ENCODE measurements at places on chromosomes 2 and 18.
A peak's percentile ranks its signal among the peaks of the same experiment; 100 is the strongest.

DNA sequence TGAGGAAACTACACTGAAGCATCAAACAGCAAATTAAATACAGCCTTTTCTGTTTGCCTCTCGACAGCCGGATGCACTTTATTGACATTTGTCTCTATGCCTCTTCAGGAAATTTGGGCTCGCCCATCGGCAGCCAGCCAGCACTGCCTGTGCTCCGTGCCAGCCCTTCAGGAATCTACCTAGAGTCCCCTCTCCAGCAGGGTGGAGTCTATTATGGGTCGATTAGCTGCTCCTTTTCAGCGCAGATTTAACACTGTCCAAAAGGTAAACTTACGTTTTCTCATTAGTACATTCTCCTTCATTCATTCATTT lies 91.5 kb downstream of the MYCN start:
- no peak for DNase-seq

DNA sequence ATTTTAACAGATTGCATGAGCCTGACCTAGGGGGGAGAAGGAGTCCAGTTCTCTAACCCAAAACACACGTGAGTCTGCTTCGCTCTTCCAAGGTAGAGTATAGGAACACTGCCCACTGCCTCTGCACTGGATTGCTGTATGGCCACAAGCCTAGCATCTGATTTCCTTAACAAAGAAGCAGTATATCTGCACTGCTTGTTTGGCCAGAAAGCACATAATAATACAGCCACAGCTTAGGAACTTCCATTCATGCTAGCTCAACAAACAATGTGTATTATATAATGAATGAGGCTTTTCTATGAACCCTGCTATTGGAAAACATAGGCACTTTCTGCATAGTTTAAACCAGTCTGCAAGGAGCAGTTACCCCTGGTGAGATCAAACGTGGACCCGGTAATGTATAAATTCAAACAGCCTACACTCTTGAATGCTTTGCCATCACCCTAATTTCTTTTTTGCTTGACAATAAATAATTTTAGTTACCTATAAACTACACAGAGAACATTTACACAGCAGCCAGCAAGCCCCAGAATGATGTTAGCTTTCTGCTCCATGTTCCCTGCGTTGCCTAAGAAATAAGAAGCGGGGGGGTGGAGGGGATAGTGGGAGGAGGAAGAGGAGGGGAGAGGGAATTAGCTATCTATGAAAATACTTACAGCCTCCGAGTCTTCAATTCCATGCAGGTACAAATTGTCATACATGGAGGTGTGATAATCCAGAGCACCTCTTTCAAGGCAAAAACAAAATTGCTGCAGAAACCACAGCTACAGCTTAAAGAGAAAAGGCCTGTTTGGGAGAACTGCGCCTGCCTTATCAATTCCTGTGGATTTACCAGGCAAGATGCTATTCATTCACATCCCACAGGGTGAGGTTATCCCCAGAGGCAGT lies 125.6 kb downstream of the CACNB4 start:
- DNase-seq: no peak

DNA sequence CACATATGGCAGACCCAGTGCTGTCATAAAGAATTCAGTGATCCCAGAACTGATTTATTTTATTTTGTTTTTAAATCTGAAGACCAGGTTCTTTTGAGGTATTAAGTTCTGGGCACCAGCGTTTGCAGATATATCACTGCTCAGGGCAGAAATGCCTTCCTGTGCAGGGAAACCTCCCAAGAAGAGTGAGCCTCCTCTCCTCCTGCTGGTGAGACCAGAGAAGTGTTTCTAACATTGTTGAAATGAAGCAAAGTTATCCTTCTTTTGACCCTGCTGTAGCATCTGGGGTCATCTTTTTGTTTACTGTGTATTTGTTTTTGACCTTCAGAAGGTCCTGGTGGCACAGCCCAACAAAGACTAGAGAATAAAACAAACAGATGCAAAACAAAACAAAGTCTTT lies 94.0 kb downstream of the AQP4 start:
- no peak for DNase-seq

DNA sequence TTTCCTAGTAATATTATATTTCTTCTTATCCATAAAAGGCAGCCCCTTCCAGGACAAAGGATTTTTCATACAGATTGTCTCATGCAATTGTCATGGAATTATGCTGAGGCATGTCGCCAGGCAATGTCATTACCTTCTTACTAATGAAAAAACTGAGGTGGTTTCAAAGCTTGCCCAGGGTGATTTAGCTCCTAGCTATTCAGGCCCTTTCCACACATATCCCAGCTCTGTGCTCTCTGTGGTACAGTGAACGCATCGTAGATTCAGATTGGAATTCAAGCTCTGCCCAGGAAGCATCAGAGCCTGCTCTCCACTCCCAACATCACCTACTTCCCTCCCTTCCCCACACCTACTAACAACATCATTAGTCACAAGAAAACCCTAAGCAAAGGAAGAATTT lies 60.1 kb downstream of the ATP8B1 start:
- peak; percentile 65 for DNase-seq

GRCh38 chr2:156663757-156664409 lies 227.7 kb downstream of the GPD2 start:
- DNase-seq: no peak

DNA sequence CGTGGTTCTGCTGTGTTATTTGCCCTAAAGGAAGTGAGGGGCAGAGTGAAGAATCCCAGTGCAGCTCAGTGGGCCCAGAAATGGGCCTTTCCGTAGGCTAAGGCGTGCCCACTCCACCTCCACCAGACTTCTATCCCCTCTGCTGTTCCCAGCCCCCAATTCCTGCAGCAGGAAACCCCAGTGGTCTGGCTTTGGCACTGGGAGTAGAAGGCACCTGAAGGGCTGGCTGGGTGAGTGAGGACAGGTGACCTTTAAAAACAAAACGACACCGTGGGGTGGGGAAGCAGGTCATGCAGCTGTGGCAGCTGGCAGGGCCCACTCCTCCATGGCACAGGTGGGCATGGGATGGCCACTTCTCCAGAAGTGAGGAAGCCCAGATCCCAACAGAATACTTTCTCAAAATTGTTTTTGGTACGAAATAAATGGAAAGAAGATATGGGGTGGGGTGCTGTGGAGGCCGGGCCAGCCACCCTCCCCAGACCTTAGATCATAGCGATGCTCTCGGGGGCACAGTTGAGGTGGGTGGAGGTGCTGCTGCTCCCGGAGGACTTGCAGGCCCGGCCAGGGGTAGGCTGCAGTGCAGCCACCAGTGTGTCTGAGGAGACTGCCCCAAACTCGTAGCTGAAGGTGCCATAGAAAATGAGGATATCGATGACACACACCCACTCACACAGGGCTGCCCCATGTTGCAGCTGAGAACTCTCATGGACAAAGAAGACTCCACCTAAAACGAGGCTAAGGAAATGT lies 3.2 kb downstream of the RNF181 start:
- no peak for DNase-seq

- peak; percentile 66 for DNase-seq
Observed at GRCh38 chr18:50947899-50948298, 19.9 kb upstream of the ELAC1 start.

GRCh38 chr18:76943542-76944339 lies 121.4 kb downstream of the ZNF236 start:
- peak; percentile 83 for DNase-seq

GRCh38 chr18:80154293-80154692 lies 45.2 kb downstream of the ADNP2 start:
- DNase-seq: peak; percentile 38

- DNase-seq: no peak
Observed at GRCh38 chr2:239246723-239247122, 154.1 kb downstream of the HDAC4 start.

GRCh38 chr2:145094370-145094769 lies 574.5 kb upstream of the ZEB2 start:
- peak; percentile 33 for DNase-seq

DNA sequence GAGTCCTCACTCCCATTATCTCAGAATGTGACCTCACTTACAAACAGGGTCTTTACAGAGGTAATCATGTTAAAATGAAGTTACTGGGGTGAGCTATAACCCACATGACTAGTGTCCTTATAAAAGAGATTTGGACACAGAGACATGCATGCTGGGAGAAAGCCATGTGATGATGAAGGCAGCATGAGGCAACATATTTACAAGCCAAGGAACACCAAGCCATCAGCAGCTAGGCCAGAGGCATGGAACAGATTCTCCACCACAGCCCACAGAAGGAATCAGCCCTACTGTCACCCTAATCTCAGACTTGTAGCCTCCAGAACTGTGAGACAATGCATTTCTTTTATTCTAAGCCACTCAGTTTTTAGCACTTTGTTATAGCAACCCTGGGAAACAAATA lies 171.9 kb downstream of the EN1 start:
- DNase-seq: no peak

- DNase-seq: peak; percentile 86
Observed at GRCh38 chr2:14428056-14428455, 204.5 kb upstream of the LRATD1 start.

- no peak for DNase-seq
Observed at GRCh38 chr18:48943333-48943732, 7.4 kb downstream of the SMAD7 start.

DNA sequence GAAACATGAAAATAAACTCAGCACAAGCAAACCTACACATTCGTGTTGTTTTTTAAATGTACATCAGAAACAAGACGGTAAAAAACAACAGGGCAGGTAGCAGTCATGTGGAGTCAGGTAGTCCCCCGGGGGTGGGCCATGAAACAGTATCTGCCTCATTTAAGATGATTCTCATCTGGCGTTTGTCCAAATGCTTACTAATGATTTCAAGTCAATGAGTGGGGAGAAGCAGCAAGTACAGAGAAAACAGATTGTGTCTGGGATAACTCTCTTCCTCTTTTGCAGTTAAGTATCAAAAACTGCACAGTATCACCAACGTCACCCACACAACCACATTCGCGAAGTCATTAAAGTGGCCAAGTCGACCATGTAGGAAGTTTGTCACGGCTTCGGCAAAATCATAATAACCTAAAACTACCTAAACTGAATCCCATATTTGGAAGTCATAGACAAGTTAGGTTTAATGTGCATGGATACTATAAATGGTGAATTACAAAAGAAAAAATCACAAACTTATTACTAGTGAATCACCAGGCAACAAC lies 1.3 kb downstream of the LAPTM4A start:
- peak; percentile 92 for DNase-seq

- DNase-seq: no peak
Observed at GRCh38 chr2:46068636-46069035, 228.6 kb upstream of the EPAS1 start.

- no peak for DNase-seq
Observed at GRCh38 chr2:176601066-176601465, 331.8 kb downstream of the MTX2 start.

GRCh38 chr2:152284398-152284797 lies 50.6 kb upstream of the FMNL2 start:
- DNase-seq: peak; percentile 13

GRCh38 chr2:147297820-147298219 lies 547.0 kb upstream of the ACVR2A start:
- no peak for DNase-seq

DNA sequence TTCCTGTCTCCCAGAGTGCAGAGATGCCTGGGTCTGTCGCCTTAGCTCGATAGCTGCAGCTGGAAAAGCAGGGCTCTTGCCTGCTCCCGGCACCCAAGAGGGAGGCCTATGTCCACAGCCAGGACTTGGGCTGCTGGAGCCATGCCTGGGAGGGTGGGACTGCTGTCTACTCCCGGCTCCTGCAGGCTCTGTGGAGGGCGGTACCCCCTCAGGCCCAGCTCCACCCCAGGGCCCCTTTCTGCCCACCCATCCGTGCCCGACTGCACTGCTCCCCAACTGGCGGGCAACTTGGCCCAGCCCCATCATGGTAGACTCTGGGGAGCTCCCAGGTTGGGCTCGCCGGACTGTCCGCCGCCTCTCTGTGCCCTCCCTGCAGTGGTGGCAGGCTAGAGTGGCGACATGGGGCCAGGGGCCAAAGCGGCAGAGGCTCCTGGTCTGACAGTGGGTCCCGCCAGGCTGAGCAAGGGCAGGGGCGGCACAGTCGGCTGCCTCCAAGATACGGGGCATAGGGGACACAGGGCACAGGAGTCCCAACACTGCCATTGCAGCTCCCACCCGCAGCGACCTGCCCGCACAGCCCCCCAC lies 901.0 kb downstream of the CCDC85A start:
- no peak for DNase-seq

DNA sequence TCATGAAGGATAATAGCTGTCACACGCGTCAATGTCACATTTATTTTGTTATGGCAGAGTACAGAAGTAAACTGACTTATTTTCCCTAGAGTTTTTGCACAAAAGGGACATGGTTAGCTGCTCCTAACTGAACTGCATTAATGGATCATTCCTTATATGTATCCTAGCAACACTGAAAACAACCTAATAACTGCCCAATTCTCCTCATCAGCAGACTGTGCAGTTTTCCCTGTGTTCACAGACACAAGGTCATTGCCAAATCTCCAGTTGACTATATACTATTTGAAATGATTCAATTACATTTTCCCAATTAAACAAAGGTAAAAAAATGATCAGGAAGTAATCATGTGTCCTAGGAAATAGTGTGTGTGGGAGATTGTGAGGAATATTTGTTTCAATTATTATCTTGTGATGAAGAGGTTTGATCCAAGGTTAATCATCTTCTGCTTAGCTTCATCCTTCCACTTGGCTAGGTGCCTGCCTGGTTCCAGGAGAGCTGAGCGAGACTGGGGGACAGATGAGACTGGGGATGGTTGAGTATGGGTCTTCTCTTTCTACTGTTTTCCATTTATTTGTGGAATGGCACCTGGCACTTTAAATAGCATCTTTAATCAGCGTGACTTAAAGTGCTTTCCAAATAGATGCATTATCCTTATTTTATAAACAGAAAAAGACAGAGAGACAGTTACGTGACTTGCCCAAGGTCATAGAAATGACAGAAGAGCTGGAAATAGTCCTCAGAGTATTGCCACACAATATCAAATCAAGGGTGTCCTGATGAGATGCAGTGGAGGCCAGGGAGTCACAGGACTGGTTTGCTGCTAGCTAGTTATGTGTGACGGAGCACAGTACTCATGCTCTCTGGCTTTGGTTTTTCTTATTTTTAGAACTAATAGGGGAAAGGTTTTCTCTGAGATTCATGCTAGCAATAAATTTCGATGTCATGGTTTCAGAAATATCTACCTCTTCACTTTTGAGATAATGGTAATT lies 335.6 kb downstream of the PIK3C3 start:
- no peak for DNase-seq

GRCh38 chr2:68832233-68832869 lies 38.8 kb downstream of the BMP10 start:
- DNase-seq: peak; percentile 73

DNA sequence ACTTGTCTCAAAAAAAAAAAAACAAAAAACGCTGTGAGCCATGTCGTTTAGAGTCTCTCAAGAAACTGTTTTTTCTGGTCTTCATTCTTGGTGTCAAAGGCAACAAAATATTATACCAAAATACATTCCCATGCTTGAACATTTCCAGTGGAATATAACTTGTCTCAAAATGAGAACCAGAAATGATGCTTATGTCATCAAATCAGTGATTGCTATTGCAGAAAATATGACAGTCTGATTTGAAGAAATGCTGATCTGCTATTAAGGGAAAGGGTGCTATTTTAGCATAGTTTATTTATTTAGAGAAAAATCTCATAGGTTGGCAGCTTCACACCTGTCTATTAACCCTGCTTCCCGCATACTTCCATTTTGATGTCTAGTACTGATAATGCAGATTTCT lies 82.4 kb upstream of the ACSL3 start:
- no peak for DNase-seq

Measured in fibroblast of mammary gland (primary cell).